ENCODE measurements at places on chromosomes 5 and 9. TPM values are rescaled to one million over a fixed set of nuclear protein-coding genes. Genes with fewer than 3 reads are reported as not detected.

DNA sequence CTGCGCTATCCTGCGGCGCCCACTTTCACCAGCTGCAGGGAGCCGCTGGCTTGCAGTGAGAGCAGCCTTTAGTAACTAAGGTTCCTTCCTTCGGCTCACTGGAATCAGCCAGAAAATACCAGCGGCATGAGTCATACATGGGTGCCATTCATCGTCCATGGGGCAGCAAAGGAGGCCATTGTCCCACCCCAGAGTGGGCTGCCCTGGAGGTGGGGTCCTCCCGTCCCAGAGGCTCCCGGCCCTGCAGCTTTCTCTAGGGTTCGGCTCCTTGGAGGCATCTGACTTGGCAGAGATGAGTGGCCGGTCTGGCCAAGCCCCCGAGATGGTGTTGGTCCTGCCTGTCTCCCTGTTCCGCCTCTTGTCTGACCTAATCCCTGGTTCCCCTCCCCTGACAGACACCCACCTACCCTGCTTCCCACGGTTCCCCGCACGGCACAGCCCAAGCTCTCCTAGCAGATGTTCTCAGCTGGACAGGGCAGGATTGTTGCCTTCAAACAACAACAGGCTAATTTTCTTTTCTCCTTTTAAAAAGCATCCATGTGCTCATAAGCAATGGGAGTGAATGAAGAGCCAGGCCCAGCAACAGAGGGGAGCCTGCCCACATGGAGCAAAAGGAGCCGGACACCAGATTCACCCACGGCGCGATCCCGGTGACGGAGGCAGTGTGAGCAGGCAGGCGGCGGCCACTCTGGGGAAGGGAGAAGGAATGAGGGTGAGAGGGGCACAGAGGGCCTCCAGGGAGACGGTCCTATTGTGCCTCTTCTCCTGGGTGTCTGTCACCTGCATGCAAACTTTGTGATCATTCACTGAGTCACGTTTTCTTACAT lies 97.0 kb upstream of the COL5A1 start:
- DNase-seq, result no peak

The TRIM36 gene
- total RNA-seq, result 6.9 TPM

DNA sequence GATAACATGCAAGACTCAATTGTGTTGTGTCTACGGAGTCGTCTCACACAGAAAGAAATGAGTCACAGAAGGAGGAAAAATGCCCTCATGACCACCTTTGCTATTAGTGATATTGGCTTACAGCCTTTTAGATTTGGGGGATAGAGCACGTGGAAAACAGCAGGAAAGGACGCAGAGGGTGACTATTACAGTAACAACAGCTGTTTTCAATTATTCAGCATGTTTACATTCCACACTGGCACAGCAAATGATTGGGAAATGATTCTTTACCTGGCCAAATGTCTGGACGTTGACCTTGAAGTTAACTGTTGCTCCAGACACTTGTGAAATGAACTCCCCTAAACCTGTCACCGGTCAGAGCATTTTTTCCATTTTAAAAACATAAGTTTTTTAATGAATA lies 46.8 kb downstream of the APTX start:
- no peak for DNase-seq

- no peak for DNase-seq
Measured at GRCh38 chr5:178991190-178992145, 3.7 kb downstream of the GRM6 start.

DNA sequence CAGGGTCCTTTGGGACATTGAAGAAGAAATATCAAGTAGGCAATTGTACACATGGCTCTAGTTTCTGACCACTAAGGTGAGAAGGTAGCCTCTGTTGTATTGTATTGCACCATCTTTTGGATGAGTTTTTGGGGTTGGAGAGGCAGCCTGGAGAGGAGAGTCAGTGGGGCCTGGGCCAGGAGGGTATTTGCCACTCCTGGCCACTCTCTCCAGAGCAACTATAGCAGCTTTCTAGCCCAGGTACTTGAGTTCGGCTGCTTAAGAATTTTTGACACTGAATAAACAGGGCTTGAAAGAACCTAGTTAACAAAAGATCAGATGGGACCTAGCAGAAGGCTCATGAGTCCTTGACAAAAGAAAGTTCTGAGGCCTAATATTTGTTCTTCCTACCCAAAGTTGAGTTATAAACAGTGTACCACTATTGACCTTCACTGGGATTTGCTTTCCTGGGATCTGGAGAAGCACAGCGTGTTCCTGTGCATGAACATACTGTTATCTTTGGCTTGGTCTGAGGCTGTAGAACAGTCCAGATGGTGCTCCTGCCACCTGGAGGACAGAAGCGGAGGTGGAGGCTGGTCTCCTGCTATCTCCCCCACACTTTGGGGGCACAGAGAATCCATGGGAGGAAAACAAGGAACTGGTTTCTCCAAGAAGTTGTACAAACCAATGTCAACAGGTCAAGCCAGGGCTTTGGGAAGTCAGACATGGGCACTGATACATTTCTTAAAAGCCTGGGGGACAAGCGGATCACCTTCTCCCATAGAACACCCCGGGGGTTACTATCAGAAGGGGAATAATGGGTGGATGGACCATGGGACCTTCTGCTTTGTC lies 110.4 kb upstream of the LIFR start:
- DNase-seq, result no peak

GRCh38 chr5:59116231-59116865 lies 533.5 kb downstream of the RAB3C start:
- DNase-seq, result no peak

DNA sequence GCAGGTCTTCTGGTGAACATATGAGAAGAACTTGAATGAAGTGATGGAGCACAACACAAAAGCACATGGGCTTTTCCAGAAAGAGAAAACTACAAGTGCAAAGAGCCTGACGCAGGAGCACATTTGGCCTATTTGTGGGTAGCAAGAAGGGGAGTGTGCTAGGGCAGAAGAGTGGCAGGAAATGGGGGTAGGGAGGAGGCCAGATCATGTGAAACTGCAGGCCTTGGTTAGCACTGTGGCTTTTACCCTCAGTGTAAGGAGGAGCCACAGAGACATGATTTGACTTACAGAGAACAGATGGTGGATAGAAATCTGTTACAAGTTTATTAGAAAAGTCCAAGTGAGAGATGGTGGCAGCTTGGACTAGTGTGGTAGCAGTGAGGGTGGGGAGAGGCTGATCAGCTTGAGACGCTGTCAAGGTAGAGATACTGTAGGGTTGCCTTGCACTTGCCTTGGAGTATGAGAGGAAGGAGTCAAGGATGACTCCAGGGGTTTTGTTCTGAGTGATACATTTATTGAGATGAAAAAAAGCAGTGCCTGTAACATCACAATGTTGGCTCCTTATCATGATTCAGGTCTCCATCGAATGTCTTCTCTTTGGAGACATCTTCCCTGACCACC lies 126.7 kb downstream of the PPP2R2B start:
- no peak for DNase-seq

- no peak for DNase-seq
Measured at GRCh38 chr5:68037546-68037945, 178.0 kb upstream of the PIK3R1 start.

GRCh38 chr9:110103257-110103656 lies 104.7 kb downstream of the C9orf152 start:
- DNase-seq, result no peak

The CAMK4 gene
- 1.4 TPM for total RNA-seq

DNA sequence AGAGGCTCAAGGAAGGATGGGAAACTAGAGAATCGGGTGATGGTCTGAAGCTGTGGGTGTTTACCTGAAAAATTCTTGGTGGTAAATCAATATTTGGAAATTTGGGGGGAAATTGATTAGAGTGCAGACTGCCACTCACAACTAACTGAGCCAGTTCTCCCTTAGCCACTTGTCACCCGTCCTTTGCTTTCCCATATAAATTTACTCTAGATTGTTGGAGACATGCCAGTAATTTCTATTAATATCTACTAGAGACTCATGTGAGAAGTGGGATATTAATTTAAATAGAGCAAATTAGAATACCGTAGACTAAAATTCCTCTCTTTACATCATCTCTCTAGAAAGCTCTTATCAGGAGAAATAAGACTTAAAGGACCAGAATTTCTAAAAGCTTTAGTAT lies 471.3 kb upstream of the DAB2 start:
- DNase-seq, result no peak

DNA sequence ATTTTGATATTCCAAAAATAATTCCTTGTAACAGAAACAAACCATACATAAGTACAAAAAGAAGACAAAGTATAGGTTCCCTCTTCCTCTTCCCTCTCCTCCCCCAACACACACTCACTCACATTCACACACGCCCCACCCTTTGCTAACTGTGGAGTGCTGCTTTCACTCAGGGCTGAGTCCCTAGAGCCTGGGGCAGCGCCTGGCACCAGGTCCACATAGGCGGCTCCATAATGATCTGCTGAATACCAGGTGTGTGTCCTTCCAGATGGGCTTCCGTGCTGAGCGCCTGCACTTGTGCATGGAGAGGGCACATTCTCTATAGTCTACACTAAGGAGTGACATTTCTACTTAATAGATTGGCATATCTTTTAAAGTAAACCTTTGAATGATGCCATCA lies 3.7 kb downstream of the SEMA4D start:
- no peak for DNase-seq

- DNase-seq, result no peak
Measured at GRCh38 chr5:112690605-112691338, 46.9 kb upstream of the APC start.

GRCh38 chr9:83220730-83221129 lies 157.8 kb upstream of the RASEF start:
- no peak for DNase-seq

- DNase-seq, result no peak
Measured at GRCh38 chr5:89756955-89757354, 652.6 kb downstream of the CETN3 start.

The PNPLA7 gene
- 18.7 TPM for total RNA-seq

The FAM53C gene
- total RNA-seq, result 16.6 TPM

Data from breast epithelium (tissue), 4 donors.